ENCODE measurements at places on chromosomes 5 and 9. TPM values are rescaled to one million over a fixed set of nuclear protein-coding genes. Genes with fewer than 3 reads are reported as not detected.

Gene KIF2A
- polyA plus RNA-seq = 3.6 TPM

Gene ZNF879
- polyA plus RNA-seq = 1.8 TPM

Gene FAM151B
- 3.3 TPM for polyA plus RNA-seq

Gene RGS7BP
- polyA plus RNA-seq = 0.54 TPM

Gene RPL12
- 4,212 TPM for polyA plus RNA-seq

Gene NMUR2
- not detected for polyA plus RNA-seq

Gene ACSL6
- polyA plus RNA-seq = 6.4 TPM

Gene HEMGN
- polyA plus RNA-seq = not detected

Gene NR5A1
- polyA plus RNA-seq = 110 TPM

Gene MYO10
- polyA plus RNA-seq = 6.8 TPM

Gene IFNA13
- not detected for polyA plus RNA-seq

Gene SHOC1
- polyA plus RNA-seq = 4.8 TPM

Gene IGFBPL1
- polyA plus RNA-seq = 0.40 TPM

Gene EFNA5
- 0.81 TPM for polyA plus RNA-seq

Gene COL27A1
- 99.8 TPM for polyA plus RNA-seq

Gene SLC27A6
- 1.0 TPM for polyA plus RNA-seq

Gene NR3C1
- polyA plus RNA-seq = 7.5 TPM

Gene IFNA7
- polyA plus RNA-seq = not detected

Gene LHX3
- not detected for polyA plus RNA-seq

Gene MYOZ3
- 0.51 TPM for polyA plus RNA-seq

Gene SH3GL2
- polyA plus RNA-seq = not detected

Gene IDNK
- polyA plus RNA-seq = 18.1 TPM

Gene IL9
- not detected for polyA plus RNA-seq

Gene CTSV
- 0.55 TPM for polyA plus RNA-seq

Gene ANKRD31
- polyA plus RNA-seq = 0.16 TPM

Gene CDO1
- 7.5 TPM for polyA plus RNA-seq

Data from adrenal gland (tissue), 19 donors.